Progenitor cell of endocrine pancreas (in vitro differentiated cells): ENCODE measurements at places on chromosomes 3 and 15. TPM values are rescaled to one million over a fixed set of nuclear protein-coding genes. Genes with fewer than 3 reads are reported as not detected.

Gene LRRC34
- 6.6 and 7.0 TPM in 2 replicates for total RNA-seq

Gene NECTIN3
- 46.5 and 46.7 TPM in 2 replicates for total RNA-seq

Gene FSIP1
- total RNA-seq = 1.6 and 2.5 TPM in 2 replicates

Gene GOLGA8J
- total RNA-seq = not detected in 2 replicates

Gene CYP1A2
- total RNA-seq = not detected in 2 replicates

Gene KNG1
- total RNA-seq = not detected in 2 replicates

Gene AADAC
- total RNA-seq = not detected in 2 replicates
